ENCODE measurements at places on chromosomes 5 and 9. TPM values are rescaled to one million over a fixed set of nuclear protein-coding genes. Genes with fewer than 3 reads are reported as not detected.

FOXD1 gene
- 0.96 TPM for total RNA-seq

FGF10 gene
- total RNA-seq, result 48.9 TPM

PARP8 gene
- 60.4 TPM for total RNA-seq

EGFL7 gene
- total RNA-seq, result 49.4 TPM

FREM1 gene
- total RNA-seq, result 24.6 TPM

FSTL4 gene
- total RNA-seq, result 1.4 TPM

ANKS6 gene
- total RNA-seq, result 16.6 TPM

BBLN gene
- total RNA-seq, result 16.9 TPM

ZNF608 gene
- 22.6 TPM for total RNA-seq

IL13 gene
- not detected for total RNA-seq

DYNC2I2 gene
- 20.0 TPM for total RNA-seq

ELOVL7 gene
- total RNA-seq, result 1.9 TPM

BTNL3 gene
- total RNA-seq, result not detected

PCA3 gene
- total RNA-seq, result 8.4 TPM

SPINK4 gene
- total RNA-seq, result not detected

TSPAN17 gene
- total RNA-seq, result 14.7 TPM

HMGXB3 gene
- 16.4 TPM for total RNA-seq

C5orf58 gene
- total RNA-seq, result 1.7 TPM

HRCT1 gene
- 13.7 TPM for total RNA-seq

GPR21 gene
- total RNA-seq, result 20.9 TPM

AUH gene
- total RNA-seq, result 35.6 TPM

CCDC180 gene
- 13.0 TPM for total RNA-seq

MACIR gene
- 32.0 TPM for total RNA-seq

CREBRF gene
- 43.3 TPM for total RNA-seq

GRIA1 gene
- total RNA-seq, result 0.72 TPM

NUTM2G gene
- total RNA-seq, result 0.48 TPM

ATOSB gene
- 10.8 TPM for total RNA-seq

NEUROG1 gene
- total RNA-seq, result not detected

MSANTD3 gene
- total RNA-seq, result 28.2 TPM

TMEM8B gene
- total RNA-seq, result 3.9 TPM

KCNMB1 gene
- total RNA-seq, result 12.8 TPM

FAM169A gene
- total RNA-seq, result 5.3 TPM

DNAJC18 gene
- total RNA-seq, result 21.2 TPM

CNTNAP3 gene
- 20.0 TPM for total RNA-seq

Measured in umbilical cord (tissue), 2 donors.